Stimulated activated CD8-positive, alpha-beta memory T cell treated with anti-CD3 and anti-CD28 coated beads, Interleukin-7, amount 100 ng/mL, for 48 hours (primary cell): ENCODE measurements at places on chromosomes 7 and 10.

DNA sequence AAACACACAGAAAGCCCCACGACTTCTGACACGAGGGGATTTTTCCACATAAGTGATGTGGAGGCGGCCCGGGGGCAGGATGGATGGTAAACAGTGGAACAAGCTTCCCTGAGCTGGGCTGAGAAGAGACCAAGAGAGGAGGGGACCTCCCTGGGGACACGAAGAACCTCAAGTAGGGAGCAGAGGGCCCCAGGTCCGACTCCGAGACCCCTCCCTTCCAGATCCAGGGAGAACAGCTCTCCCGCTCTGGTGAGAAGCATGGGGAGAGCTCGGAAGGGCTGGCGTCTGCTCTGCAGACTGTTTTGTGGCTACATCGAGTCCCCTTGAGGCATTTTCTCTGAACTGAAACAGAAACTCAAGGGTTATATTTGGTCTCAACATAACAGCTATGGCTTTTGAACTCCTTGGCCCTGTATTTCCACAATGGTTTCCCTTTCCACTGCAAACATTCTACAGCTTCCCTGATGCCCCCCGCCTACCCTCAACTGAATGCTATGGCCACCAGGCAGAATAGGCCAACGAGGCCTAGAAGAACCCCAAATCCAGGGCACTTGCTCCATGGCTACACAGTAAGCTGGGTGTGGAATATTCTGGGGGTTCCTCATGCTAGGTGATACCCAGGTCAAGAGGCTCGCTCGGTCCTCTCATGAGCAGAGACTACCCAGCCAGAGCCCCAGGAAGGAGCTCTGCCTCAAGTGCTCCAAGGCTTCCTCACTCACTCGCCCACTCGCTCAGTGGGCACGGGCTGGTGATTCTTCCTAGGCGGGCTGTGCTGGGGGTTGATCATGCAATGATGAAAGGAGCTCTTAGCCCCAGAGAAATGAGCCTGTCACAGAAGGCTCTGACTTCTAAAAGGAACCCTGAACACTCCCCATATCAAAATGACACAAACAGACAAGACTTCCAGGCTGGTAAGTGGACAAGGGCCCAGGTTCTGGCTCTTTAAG is 47.5 kb downstream of the FAM53B start:
- no peak for DNase-seq

- no peak for DNase-seq
Measured at GRCh38 chr10:35056686-35057085, 33.5 kb downstream of the CUL2 start.

DNA sequence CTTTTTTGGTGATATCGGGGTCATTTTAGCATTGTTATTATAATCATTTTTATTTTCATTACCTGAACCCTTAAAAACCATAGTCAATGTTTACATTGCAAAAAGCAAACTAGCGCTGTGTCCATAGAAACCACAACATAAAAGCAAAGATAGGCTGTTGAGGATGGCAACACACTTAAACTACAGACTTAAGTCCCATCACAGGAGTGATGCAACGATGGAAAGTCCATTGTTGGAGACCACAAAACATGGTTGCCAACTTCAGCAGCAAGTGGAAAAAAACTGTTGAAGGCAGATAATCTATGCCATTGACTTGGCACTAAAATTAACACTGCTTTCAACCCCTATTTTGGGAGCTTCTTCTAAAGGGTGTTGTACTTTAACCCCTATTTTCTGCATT is 398.8 kb upstream of the IGFBP3 start:
- no peak for DNase-seq

- DNase-seq = no peak
Measured at GRCh38 chr10:63767138-63767801, 246.1 kb downstream of the REEP3 start.

DNA sequence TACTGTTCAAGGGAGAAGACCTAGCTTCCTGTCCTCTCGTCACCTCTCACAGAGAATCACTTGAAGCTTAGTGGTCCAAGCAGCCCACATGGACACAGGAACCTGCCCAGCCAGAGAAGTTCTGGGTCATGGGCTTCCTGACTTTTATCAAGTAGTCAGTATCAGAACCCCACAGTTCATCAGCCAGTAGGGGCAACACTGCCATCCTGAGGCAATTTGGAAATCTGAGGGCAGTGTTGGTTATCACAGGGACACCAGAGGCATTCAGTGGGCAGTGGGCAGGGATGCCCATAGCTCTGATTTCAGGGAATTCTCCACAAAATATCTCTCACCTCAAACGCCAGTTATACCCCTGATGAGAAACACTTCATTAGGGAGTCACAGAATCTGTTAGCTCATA is 22.5 kb upstream of the MGAM2 start:
- no peak for DNase-seq

DNA sequence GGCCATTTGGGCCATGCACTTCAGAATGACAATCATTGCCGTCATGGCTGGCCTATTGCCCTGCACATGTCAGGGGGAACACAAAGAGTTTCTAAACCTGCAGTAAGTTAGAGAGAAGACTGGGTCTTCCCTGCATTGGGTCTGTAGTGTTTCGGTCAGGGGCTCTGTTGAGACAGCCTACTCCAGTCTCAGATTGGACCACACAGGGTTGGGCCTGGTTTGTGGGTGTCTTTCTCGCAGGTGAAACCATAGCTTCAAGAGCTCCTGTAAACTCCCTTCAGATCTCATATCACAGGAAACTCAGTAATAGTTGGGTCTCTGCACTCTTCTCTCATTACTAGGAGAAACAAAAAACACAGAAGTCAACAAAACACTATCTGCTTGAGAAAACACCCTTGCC is 7.3 kb upstream of the TARP start:
- no peak for DNase-seq

DNA sequence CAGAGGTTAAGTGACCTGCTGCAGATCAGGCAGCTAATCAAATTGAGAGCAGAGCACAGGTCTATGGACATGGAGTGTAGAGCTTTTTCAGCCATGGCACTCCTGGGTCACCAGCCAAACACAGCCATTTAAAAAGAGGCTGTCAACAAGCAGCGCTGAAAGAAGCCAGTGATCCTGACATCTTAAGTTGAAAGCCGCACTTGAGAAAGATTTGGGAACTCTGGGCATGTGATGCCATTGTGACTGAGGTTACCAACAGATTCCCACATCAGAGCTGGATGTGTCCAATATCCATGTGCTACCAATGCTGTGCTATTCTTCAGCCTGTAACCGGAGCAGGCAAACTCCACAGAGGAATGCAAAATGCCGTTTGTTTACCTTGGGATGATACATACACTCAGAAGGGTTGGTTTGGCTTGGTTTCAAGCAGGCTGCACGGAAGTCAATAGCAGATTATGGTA is 56.2 kb upstream of the ABLIM1 start:
- DNase-seq = no peak

GRCh38 chr7:159027056-159027788 is 117.4 kb downstream of the VIPR2 start:
- no peak for DNase-seq

GRCh38 chr7:100555701-100556100 is 16.7 kb downstream of the AGFG2 start:
- DNase-seq = no peak

DNA sequence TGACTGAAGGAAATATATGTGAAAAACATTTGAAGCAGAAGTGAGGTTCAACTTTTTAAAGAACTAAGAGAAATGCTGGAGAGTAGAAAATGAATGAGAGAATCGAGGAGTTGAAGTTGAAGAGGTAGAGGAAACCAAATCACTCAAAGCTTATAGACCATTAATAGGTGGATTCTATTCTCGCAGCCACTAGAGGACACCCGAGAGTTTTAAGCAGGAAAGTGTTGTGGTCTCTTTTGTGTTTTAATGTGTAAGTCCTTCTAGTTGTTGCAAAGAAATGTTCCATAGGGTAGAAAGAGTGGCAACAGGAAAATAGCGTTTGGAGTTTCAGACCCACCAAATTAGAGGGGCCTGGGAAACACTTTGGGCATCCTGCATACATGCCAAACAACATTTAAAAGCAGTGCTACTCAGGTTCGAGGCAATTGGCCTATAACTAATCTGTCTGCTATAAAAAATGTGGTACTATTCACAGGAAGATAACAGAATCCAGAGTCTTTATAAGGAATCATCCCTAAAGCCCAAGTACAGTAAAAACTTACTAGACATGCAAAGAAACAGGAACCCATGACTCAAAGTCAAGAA is 75.3 kb upstream of the TAS2R16 start:
- DNase-seq = no peak

DNA sequence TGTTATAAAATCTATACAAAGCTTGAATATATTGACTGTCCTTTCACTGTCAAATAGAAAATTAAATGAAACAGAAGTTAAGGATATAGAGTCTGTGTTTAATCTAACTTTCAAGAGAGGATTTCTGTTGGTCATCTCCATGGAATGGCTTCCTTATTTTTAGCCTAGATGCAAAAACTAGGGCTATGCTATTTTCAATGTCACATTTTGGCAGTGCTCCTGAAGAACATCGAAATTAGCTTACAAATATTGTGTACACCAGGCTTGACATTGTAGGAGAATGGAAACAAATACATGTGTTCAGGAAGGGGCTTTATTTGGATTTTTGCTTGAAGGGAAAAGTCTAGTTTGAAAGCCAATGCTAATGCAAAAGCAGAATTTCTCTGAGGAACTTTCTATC is 295.4 kb downstream of the CDK14 start:
- DNase-seq = no peak

DNA sequence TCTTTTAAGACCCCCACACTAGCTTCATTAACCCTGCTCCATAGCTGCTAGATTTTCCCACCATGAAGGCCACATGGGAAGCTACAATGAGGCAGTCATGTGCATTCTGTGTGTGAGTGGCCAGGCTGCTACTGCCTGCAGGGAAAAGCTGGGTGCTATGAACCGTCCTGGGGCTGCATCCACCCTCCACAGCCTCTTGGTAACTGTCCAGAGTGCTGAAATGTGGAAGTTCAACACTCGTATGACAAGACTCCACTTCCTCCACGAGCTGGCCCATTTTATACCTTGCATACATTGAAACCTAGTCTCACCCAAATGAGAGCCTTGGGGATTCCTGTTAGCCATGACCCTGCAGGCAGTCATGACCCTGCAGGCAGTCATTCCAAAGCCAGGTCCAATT is 59.4 kb downstream of the CUZD1 start:
- DNase-seq = no peak

DNA sequence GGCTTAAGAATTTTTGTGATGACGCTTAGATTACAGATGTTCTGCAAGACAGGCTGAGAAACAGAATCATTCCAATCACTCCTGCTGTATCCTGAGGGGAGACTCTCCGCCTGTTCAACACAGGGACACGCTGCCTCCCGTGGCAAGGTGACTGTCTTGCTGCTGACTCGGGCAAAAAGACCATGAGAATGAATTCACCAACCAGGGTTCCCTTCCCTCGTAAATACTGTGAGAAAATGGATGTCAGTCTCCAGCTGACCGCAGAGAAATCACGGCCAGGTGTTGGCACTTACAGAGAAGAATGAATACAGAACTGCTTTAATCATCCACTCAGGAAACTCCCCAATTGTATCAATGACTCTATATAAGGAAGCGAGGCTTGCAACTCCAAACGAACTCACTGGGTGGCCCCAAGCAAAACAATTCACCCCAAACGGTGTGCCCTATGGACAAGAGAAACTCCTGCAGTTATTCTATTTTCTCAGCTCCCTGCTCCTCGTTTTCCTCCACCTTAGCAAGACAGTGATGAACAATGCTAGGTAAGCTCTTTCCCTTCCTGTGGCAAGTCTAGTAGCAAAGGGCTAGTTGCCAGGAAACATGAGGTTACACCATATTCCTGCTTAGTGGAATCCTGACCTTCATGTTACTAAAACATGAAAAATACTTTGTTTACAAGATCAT is 22.8 kb downstream of the GNA12 start:
- DNase-seq = no peak

- no peak for DNase-seq
Measured at GRCh38 chr7:106643216-106644000, 17.6 kb downstream of the CCDC71L start.

DNA sequence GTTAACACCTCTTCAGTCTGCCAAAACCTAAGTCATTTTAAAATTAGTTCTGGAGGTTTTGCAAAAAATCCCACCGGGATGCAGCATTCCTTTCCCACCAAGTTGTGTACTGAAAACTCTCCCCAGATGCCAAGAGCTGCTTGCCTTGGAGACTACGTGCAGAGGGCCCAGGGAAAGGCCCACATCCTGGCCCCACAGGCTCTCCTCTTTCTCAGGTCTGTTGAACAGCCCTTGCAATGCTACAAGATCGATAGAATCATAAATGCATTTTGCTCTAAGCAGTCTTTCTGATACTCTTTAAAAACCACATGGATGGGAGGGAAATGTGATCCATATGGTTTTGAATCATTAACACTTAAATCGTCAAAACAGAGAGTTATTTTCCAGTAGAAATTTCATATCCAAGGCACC is 126.7 kb upstream of the ZMIZ1 start:
- DNase-seq = no peak

DNA sequence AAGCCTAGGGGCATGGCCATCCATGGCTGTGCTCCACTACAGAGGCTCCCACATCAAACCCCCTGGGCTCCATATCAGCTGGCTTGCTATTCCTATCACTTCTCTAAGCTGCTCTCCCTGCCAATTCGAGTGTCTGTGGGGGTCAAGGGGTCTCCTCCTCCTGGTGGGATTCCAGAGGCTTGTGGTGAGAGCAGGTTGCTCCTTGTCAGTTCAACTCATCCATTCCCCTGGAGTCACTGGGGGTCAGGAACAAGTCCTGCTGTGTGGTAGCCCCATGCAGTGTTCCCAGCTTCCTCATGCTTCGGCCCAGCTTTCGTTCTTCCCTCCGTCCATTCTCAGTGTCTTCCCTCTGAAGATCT is 86.6 kb upstream of the UNC5B start:
- DNase-seq = no peak

GRCh38 chr7:95376632-95377400 is 19.4 kb downstream of the PON3 start:
- no peak for DNase-seq

DNA sequence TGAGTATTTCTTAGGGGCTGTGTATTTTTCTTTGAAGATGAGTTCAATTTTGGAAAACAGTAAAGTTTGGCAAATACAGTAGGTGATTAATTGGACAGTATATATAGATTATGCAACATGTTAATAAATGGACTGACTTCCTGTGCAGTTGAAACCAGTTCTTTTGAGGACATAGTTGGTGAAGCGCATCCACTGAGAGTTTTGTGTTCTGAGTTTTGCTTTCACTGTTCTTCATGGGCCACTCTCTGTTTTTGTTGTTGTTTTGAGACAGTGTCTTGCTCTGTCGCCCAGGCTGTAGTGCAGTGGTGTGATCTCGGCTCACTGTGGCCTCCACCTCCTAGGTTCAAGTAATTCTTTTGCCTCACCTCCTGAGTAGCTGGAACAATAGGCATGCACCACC is 109.0 kb downstream of the SDHAF3 start:
- no peak for DNase-seq

- DNase-seq = no peak
Measured at GRCh38 chr7:780081-780480, 52.2 kb upstream of the SUN1 start.

- DNase-seq = no peak
Measured at GRCh38 chr10:66828957-66829356, 96.9 kb upstream of the LRRTM3 start.

GRCh38 chr10:17206210-17206709 is 4.8 kb upstream of the TRDMT1 start:
- DNase-seq = no peak

GRCh38 chr7:27032839-27033238 is 63.0 kb downstream of the HOXA1 start:
- DNase-seq = no peak
